Stimulated activated CD4-positive, alpha-beta T cell treated with anti-CD3 and anti-CD28 coated beads, Interleukin-12 subunit alpha, Interleukin-12 subunit beta, amount 100 ng/mL, for 24 hours (primary cell): ENCODE measurements at places on chromosomes 11 and 22.

DNA sequence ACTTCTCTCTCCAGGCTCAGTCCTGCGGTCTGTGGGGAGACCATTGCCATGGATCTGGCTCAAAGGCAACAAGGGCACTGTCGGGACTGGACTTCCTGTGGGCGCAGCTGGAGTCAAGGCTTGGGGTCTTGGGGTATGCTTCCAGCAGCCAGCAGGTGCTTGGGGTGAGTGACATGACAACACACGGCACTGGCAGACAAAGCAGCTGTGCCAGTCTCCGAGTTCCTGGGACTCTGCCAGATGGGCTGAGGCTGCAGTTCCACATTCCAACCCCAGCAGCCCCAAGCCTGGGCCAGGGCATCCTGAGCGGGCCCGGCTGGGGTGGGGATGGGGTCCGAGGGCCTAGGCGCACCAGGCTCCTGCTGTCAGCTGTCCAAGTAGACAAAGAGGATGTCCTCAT, 12.3 kb downstream of the GUCD1 start:
- no peak for DNase-seq

DNA sequence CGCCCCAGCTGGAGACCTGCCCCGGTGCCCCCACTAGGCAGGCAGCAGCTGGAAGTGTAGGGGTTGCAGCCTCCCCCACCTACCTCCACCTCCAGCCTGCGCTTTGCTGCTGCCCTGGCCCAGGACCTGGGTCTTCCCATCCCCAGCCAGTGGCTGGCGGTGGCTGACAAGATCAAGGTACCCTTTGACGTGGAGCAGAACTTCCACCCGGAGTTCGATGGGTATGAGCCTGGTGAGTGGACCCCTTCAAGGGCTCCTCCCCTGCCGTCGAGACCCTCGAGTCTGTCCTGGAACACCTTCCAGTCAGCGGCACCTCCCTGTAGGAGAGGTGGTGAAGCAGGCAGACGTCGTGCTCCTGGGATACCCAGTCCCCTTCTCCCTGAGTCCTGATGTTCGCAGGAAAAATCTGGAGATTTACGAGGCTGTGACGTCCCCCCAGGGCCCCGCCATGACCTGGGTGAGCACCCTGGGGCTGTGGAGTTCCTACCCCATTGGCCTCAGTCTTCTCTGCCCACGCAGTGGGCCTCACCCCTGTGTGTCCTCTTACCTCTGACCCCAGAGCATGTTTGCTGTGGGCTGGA, 4.4 kb downstream of the PGGHG start:
- DNase-seq, result no peak

GRCh38 chr11:69744435-69744834, 30.7 kb downstream of the FGF4 start:
- DNase-seq, result no peak

GRCh38 chr11:71425860-71426259, 22.3 kb downstream of the DHCR7 start:
- DNase-seq, result no peak

DNA sequence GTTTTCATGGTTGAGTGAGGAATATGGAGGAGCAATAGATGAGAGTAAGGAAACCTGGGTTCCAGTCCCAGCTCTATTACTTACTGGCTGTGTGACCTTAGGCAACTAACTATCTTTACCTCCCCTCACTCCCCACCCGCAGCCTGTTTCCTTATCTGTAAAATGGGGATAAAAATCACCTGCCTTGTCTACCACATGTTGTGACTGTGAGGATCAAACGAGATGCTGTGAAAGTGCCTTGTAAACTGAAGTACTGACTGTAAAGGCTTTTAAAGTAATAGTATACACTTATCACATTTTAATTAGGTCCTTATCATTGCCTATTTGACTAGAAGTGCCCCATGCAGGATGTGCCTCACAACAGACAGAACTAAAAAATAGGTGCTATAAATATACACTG, 18.9 kb upstream of the PPP2R1B start:
- DNase-seq, result no peak

DNA sequence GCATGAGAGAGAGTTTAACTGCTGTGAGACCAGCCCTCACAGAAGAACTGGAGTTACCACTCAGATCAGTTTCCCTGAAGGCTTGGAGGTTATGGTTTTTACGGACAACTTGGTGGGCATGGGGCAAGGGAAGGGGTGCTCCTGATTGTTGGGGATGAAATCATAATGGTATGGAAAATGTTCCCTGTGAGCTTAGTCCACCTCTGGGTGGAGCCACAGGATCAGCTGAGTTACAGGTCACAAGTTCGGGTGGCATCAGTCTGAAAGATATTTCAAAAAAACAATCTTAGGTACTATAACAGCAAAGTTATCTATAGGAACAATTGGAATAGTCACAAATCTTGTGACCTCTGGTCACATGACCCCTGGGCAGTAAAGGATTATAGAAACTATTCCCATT, 162.9 kb downstream of the DLG2 start:
- DNase-seq, result no peak

GRCh38 chr11:125452125-125452470, 44.0 kb downstream of the FEZ1 start:
- no peak for DNase-seq

- DNase-seq, result no peak
Measured at GRCh38 chr11:43021466-43021865, 290.3 kb upstream of the API5 start.

DNA sequence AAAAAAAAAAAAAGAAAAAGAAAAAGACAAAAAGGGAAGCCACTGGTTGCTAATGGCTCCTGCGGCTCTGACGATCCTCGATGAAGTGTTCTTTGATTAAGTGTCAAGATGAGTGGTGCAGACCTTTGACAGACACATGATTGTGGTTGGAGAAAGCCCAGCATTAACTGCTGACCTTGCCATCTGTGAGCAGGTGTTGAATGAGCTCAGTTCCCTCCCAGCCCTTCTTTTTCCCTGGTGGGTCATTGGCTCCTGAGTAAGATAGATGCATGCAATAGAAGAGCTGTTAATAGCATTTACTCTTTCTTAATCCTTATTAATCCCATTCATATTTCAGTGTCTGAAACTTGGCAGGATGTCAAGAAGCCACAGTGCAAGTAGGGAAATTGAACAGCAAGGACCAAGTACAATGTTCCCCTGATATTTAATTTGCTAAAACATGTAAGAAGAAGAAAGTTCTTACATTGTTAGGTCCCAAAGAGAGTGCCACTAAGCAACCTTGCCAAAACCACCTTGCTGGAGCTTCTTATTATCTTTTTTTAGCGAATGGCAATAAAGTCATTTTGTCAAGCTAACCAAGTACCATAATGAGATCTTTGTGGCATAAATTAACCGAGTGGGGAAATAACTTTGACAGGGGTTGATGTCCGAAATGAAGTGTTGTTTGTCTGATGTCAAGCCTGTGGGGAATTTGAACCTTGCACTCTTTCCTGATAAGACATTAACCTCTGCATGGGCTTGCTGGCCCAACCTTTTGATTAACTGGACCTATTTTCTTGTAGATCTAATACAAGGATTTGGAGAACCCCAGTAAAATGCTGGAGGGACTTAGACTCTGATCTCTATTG, 113.7 kb downstream of the PTPRJ start:
- DNase-seq, result no peak

DNA sequence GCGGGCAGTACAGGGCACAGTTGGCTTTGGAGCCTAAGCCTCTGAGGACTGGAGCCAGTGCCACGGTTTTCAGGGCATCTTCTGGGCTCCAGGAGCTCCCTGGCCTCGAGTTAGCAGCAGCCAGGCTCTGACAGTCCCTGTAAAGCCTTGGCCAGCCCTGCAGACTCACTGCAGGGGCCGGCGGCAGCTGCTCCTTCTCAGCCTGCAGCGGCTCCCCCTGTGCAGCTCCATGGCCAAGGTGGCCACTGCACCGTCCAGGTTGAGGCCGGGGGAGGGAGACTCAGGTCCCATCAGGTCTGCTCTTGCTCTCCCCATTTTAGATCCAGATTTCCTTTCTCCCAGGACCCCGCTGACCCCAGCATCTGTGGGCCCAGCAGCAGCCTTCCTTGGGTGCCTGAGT, 1461.1 kb downstream of the BRD1 start:
- no peak for DNase-seq

DNA sequence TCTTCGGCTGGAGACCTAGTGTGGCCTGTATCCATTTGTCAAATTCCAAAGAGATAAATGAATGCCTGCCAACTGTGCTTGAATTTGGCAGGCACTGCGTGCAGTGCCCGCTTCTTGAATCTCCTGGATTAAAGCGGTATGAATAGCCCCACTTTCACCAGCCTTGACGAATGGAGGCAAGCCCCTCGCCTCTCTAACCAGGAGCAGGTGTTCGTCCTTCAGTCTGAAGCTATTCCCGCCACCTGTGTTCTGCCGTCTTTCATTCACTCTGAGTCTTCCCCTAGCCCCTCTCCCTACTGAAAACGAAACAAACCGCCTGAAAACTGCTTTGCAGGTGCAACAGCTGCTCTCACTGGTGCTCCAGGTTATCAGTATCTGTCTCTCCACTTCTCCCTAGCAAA, 11.2 kb downstream of the NLRP14 start:
- DNase-seq, result no peak

DNA sequence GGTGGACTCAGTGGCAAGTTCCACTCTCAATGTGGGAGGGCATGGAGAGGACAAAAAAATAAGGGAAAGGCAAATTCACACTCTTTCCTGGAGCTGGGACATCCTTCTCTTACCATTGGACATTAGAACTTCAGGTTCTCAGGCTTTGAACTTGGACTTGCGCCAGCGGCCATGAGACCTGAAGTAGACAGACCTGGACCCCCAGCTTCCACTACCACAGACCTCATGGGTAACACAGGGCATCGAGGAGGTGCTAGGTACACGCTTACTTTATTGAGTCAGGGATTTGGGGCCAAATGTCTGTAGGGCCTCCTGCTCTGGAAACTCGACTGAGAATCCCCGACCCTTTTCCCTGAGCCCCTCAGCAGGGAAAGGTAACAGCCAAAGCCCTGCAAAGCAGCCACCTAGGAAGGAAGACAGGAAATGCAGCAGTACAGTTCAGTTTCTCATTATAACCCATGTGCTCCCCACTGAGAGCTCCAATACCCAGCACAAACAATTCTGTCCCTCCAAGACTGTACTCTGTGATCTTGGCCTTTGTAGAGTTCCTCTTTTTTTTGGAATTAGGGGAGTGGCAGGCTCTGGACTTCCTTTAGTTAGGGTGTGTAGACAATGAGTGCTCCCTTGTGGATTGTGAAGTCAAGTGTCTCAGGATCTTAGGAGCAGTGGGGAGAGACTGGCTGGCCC, 5.7 kb downstream of the CHRNA10 start:
- no peak for DNase-seq

DNA sequence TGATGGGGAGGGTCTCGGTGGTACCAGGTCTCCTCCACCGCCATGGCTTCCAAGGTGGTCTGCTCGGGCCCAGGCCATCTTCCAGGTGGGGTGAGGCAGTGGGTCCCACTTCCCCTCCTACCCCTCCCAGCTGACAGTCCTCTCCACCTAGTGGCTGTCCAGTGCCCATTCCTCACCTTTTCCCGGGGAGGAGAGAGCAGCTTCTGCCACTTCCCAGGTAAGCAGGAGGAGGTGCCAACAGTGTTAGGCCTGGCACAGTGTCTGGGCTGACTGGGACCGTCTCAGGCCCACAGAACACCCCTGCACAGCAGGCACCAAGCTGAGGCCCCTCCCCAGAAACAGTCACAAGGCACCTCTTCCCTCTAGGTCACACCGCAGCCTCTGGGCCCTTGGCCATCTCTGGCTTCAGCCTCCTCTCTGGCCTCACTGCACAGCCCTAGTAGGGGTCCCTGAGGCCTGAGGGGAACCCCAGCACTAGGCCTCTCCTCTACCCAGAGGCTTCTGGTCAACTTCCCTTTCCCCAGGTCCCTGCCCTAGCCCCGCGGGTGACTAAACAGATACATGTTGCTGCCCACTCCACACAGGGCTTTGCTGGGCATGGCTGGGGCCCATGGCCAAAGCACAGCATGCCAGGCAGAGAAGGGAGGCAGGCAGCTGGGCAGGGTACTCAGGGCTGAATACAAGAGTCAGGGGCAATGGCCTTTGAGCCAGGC, 2.3 kb upstream of the ANKRD13D start:
- DNase-seq, result no peak

DNA sequence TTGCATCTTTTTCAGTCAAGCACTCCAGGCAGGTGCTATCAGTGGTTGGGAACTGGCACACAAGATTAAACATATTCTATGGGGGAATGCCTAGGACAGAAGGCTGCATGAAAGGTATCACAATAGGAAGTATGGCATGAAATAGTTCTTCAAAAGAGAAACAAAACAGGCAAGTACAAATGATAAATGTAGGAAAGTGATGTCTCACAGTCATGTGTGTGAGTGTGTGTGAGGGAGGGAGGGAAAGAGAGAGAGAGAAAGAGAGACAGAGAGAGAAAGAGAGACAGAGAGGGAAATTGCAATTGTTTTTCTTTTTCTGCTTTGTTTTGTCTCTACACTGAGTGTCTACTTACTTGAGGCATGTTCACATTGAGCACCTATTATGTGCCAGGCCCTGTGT, 456.3 kb downstream of the MIAT start:
- DNase-seq, result no peak

DNA sequence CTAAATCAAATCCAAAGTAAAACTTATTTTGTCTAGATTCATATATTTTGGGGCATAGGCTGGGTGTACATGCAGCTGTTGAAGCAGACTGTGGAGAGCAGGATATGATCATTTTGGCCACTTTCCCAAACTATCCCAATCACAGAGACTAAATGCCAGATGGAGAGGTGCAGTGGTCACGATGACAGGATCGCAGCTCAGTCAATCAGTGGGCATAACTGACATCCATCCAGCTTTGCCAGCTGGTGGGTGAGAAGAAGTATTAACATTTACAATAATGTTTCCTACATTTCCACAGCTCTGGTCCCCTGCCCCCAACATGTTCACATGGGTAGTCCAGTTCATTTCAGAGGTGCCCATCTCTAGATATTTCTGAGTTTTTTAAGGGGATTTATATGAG, 255.5 kb upstream of the SESN3 start:
- DNase-seq, result no peak

DNA sequence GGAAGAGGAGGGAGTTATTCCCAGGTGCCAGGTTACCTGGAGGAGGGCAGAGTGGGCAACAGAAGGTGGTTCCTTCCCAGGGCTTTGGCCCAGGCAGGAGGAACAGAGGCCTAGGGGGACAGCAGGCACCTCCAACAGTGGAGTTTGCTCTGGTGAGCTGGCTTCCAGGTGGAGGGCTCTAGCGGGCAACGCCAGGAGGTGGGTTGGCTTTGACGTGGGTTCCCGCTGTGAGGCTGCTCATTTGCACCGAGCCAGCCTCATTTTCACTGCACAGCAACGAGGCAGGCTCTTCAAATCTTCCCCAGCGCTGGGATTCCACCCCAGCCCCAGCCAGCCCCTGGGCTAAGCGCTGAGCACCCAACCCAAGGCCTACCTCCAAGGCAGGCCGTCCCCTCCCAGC, 8.1 kb downstream of the IGSF9B start:
- no peak for DNase-seq

DNA sequence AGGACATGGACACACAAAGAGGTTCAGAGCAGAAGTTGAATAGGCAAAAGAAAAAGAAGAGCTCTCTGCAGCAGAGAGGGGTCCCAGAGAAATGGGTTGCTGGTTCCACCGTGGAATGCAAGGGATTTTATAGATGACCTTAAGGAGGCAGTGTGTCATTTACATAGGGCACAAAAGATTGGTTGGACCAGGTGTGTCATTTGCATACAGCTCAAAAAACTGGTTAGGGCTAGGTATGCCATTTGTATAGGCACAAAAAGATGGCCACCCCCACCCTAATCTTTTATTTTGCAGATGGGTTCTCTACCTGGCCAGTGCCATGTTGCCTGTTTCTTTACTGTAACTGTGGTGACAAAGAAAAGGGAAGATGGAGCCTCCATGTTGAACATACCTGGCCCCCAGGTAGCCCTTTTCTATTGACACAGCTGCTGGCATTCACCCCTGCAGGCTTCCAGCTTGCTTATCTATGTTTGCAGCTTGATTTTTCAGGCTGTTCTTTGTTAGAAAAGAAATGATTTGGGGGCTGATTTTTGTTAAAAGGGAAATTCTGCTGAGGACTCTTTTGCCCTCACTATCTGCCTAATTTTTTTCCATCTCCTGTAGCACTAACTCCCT, 3.1 kb upstream of the CAVIN3 start:
- no peak for DNase-seq
